ENCODE measurements at places on chromosomes 12 and 14.

- DNase-seq, result no peak
These were observed 23.1 kb upstream of the HNF1A start for GRCh38 chr12:120955232-120955631.

- no peak for DNase-seq
These were observed 72.6 kb downstream of the ETV6 start for GRCh38 chr12:11722071-11722470.

DNA sequence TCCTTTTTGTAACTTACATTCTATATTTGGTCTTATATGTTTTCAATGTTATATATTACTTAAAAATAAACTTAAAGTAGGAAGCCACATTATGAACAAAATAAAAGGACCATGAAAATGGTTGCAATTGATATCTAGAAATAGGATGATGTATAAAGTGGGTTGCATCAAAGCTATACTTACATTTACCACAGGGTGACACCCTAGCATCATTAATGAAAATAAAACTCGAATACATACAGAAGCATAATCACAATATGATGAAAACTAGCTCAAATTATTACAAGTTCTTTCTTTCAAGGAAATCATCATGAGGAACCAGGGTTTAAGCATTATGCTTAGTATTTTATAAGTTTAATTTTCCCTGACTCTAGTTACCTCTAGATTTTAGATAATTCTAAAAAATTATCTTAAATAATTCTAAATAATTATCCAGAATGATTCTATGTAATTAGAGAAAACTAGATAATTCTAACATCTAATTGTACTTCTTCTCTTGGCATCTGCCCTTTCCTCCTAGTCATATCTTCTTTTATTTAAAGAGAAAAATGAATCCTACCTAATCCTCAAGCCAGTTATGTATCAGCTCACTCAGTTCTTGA, 31.2 kb downstream of the TAS2R7 start:
- DNase-seq, result peak; percentile 2

DNA sequence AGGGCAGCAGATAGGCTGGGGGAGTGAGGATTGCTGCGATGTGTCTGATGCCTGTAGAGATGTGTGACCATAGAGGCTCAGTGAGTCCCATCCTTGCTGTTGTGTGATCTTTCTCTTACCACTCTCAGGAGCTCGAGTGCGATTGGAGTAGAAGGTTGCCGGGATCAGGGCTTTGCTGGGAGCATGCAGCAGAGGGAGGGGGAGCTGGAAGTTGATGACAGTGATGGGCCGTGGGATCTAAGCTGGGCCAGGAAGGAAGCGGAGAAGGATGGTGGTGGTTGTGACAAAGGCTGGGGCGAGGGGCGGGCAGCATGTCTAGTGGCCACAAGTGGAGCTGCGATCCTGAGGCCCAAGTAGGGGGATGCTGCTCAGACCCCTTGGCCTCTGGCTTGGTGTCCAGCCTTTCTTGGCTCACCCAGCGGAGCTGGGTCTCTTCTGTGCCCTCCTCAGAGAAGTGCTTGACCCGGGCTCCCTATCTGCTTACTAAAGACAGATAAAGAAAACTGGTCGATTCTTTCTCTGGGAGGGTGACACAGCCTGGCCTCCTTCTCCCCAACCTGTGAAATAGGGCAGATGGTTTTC, 66.2 kb downstream of the PRMT8 start:
- DNase-seq, result no peak

- DNase-seq, result no peak
These were observed 1.3 kb upstream of the TCP11L2 start for GRCh38 chr12:106301241-106301610.

GRCh38 chr14:64620910-64621309, 71.1 kb downstream of the PPP1R36 start:
- no peak for DNase-seq

DNA sequence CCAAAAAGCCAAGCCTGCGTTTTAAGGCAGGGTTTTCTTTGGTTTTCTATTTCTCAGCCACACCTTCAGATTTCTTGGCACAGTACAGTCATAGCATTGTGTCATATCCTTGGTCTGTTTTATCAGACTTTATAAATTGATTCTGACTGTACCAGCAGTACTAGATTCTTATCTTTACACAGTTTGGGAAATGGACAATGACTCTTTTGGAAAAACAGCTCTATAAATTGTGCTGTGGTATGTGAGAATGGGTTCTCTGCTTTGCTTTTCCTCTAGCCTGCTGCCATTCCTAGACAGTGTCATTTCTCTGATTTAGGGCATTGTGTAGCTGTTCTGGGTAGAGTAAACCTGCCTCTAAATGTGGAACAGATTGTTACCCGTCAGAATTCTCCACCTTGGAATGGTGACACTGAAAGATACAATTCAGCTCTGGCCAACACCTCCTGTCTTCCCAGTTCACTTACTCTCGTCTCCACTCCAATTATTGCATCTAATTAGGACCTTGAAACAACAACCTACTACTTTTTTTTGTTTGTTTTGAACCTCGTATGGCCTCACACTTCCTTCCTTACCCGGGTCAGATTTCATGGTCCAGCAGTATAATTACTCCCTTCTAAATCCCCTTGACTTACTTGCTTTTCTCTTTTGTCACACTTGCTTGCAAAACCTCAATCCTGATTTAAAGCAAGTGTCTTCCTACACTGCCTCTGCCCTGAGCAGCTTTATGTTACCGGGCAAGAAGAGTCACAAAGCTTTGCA, 226.3 kb downstream of the ERC1 start:
- DNase-seq, result peak; percentile 66

GRCh38 chr12:131141514-131141913, 187.8 kb downstream of the ADGRD1 start:
- no peak for DNase-seq

GRCh38 chr14:51844081-51844881, 16.1 kb upstream of the GNG2 start:
- no peak for DNase-seq

DNA sequence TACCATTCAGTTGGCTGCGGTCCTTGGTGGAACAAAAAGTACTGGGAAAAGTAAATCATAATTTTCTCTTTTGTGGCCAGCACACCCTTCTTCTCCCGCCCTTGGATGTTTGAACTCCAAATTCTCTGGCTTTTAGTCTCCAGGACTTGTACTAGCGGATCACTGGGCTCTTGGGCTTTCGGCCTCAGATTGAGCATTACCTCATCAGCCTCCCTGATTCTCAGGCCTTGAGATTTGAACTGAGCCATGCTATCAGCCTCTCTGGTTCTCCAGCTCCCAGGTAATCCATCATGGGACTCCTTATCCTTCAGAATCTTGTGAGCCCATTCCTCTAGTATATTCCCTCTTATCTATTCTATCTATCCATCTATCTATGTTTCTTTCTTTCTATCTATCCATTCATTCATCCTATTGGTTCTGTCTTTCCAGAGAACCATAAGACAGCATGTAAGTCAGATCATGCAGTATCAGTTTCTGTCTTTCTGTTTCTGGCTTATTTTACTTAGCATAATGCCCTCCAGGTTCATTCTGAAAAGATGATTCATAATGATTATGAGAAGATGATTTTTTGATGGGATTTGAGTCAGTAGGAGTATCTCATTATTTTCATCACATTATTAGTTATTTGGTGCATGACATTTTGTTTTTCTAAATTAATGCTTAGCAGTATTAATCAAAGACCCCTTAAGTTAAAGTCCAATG, 814.9 kb downstream of the LRFN5 start:
- DNase-seq, result no peak

- DNase-seq, result no peak
These were observed 15.0 kb downstream of the POMT2 start for GRCh38 chr14:77305696-77306095.

GRCh38 chr12:119071638-119072231, 90.4 kb downstream of the SRRM4 start:
- DNase-seq, result no peak

DNA sequence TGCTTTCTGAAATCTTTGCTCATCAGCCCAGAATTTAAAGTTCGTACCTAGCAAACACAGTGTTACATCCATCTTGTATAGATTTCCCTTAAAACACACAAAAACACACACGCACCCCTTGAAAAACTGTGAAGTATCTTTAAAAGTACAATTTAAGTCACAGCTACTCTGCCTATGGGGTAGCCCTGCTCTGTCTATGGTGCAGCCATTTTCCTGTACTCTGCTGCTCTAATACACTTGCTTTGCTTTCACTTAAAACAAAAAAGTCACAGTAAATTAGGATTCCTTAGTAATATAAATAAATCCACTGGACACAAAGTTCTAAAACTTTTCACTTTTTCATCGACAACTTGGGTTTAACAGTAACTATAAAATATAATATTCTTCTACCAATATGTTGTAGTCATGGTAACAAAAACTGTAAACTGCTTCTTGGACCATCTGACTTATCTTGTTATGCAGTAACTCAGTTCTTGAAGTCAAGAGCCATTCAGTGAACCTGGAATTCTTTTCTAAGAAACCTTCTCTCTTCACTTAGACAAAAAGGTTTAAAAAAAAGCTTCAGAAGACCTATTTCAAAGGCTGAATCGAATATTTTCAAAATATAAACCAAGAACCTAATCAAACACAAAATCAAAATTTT, 63.5 kb downstream of the MED13L start:
- DNase-seq, result no peak

All from SW 1271 (cell line).